ENCODE measurements at places on chromosomes 1 and 21.

- DNase-seq, result no peak
Measured at GRCh38 chr1:155254714-155255242, 505 bp downstream of the ENTREP3 start.

- DNase-seq, result no peak
Measured at GRCh38 chr1:70485624-70486023, 74.6 kb downstream of the CTH start.

GRCh38 chr1:63428815-63429214 lies 61.4 kb downstream of the ALG6 start:
- DNase-seq, result no peak

DNA sequence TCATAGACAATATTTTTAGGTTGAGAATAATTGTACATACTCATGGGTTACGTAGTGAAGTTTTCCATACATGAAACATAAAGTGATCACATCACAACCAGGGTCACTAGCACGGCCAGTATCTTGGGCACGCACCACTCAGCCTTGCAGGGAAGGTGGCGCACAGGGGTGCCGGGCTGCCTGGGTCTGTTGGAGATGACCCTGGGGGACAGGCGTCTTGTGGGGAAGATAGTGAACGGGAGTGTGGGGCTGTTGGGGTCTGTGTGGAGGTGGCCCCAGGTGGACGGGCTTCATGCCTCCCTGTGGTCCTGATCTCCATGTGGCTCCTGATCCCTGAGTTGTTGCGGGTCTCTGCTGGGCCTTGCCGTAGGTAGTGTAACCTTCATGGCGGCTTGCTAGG lies 38.3 kb upstream of the PRSS38 start:
- no peak for DNase-seq

GRCh38 chr1:57112148-57112547 lies 146.3 kb upstream of the C8B start:
- no peak for DNase-seq

DNA sequence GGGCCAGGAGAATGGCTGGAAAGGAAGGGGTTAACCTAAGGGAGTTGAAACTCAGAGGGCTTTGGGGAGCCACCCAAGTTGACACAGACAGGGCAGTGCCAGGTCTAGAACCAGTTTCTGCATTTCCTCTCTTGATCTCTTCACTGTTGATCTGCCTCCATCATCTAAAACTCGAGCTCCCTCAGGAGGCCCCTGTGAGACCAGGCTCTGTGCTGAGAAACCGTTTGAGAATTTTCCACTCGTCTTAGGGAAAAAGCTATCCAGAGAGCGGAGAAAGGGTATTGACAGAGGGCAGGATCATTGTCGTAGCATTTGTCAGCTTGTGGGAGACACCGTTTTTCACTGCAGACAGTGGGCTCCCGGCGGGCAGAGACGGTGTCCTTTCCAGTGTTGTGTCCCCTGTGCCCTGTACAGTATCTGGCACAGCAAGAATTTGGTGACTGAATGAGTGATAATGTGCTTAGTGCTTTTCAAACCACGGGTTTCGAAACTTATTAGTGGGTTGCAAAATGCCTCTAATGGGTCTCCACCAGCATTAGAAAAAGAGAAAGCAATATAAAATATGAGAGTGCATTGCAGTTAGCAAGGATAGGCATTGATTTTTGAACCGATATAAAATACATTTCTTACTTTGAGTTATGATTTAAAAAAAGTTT lies 31.1 kb downstream of the PROK1 start:
- no peak for DNase-seq

DNA sequence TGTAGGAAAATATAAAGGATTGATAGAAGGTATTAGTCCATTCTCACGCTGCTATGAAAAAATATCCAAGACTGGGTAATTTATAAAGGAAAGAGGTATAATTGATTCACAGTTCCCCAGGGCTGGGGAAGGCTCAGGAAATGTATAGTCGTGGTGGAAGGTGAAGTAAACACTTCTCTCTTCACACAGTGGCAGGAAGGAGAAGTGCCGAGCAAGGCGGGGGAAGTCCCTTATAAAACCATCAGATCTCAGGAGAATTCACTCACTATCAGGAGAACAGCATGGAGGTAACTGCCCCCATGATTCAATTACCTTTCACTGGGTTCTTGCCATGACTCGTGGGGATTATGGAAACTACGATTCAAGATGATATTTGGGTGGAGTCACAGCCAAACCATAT lies 1806.0 kb downstream of the MRPL39 start:
- no peak for DNase-seq

DNA sequence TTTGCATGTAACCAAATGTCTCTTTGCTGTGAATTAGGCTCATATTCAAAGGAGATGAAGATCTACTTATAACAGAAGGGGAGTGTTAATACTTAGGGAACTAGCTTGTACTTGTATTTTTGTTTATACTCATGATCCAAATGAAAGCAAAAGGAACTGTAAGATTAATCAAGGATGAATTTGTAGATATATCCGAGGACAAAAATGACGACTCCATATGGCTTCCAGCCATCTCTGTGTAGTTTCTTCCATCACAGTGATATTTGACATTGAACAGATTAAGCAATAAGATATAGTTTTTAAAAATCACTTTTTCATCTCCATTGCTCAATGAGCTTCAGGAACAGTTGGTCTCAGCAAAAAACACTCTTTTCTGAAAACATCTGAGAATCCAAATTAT lies 257.4 kb upstream of the CAMK1G start:
- no peak for DNase-seq

DNA sequence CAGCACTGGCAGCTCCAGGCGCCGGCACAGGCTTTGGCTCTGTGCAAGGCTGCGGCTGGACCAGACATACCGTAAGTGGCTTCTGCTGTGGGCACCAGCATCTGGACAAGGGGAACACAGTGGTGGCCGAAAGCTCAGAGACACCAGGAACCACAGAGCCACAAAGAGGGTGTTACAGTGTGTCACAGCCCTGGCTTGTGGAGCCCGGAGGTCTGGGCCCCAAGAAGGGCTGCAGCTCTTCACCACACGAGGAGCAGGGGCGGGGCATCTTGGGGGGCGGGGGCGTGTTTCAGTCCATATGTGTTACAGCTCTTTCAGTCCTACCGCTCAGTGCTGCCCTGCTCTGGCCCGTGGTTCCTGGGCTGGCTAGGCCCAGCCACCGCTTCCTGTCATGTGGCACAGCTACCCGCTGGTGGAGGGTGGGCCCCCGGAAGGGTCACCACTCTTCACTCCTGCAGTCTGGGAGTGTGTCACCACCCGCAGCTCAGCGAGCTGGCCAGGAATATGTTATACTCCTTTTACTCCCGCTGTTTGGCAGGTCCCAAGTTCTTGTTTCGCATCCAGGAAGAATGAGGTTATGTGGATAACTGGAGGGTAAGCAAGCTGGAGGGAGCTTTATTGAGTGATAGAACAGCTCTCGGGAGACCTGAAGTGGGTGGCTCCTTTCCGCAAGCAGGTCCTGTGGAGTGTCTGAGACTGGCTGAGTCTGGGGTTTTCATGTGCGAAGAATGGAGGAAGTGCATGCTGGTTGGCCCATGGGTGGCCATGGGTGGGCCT lies 3.3 kb upstream of the LSM10 start:
- no peak for DNase-seq

DNA sequence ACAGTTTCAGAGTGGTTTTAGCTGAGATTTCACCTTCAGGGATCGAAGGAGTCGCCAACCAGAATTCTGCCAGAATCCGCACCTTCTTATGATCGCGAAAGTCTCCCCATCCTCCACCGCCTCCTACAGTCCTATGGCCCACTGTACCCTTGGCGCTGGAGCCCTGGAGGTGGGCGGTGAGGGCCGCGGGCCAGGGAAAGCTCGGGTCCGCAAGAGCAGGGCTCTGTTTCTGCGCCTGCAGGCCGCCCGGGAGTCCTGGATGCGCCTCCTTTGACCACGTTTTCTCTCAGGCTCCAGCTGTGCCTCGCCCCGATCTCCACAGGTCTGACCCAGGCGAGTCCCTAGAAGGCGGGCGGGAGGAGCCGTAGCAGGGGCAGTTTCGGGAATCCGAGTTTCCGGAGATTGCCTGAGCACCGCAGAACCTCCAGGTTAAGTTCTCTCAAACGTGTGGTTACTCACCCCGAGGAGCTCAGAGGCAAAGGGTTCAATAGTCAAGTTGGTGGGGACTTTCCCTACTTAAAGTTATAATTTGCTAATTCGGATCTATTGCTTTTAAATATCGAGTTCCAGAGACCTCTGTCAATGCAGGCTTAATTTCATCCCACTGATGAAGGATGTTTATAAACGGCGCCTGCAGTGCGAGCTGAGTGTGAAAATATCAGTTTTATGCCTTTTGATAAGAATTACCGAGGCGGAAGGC lies 3.2 kb upstream of the LHX8 start:
- no peak for DNase-seq

- DNase-seq, result no peak
Measured at GRCh38 chr1:92326681-92327080, 27.8 kb downstream of the RPAP2 start.

DNA sequence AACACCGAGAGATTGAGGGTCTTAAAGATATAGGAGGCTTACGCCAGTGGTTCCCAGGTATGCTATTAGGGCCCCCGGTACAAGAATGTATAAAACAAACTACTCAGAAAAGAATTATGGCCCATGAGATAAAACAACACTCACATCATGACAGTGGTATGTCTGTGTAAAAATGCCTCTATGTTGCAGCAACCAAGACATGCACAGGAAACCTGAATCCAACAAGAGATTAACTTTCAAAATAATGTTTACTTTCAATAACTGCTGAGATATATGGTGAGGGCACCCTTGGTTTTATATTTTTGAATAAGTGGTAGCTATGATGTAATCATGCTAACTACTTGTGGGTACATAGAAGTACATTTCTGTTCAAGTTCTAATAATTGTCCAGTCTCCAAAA lies 74.9 kb downstream of the PUM1 start:
- DNase-seq, result no peak

GRCh38 chr1:9715536-9716226 lies 64.2 kb downstream of the PIK3CD start:
- DNase-seq, result no peak

DNA sequence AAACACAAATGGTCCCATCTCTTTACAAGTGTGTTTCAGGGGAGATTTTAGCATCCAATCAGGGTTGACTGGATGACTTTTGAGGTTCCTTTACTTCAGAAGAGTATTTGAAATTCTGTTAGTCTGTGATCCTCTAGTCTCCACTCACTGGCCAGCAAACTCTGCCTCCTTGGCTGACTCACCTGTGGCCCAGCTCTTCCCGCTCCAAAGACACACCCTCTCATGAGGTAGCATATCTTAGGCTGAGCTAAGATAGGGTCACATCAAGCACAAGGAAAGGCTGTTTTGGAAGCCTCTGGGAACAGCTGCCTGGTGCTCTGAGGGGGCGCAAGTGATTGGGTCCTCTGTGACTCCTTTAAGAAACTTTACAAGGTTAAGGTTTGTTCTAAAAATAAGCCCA lies 102.3 kb upstream of the FGGY start:
- no peak for DNase-seq

DNA sequence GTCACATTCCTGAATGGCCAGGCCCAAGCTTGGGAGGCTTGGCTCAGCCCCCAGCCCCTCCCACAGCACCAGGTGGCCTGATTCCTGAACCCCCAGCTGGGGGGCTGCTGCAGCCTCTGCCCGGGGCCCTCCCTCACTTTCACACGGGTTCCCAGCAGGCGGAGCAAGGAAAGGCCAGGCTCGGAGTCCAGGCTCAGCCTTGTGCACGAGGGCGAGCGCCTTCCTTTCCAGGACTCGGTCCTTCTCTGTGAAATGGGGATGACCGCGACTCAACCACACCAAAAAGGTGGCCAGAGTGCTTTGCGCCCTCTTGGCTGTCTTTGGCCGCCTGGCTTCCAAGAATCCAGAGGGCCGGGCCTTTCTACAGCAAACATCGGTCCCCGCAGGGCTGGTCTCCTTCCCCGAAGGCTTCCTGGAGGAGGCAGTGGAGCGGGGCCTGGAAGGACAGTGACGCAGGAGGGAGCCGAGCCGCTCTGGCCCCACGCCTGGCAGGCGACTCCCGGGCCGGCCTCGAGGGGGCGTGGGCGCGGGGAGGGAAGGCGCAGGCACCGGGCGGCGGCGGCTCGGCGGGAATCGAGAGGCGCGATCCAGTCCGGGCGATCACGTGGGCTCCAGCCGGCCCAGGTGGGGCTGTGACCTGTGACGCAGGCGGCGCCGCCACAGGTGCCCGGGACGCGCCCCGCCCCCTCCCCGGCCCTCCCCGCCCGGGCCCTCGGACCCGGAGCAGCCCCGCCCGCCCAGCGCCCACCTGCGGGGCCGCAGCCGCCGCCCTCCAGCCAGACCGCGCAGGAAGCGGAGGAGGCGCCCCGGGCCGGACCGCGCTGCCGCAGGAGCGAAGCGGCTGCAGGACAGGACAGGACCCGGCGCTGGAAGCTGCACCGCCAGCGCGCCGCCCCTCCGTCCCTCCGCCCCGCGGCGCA lies at the start of gene ARHGEF16:
Gene ARHGEF16 (plus strand): TSS at position 775 of the 920 bp plus-strand sequence. CDS start 8,420 bp downstream, outside the sequence.
- DNase-seq, result peak; percentile 33

DNA sequence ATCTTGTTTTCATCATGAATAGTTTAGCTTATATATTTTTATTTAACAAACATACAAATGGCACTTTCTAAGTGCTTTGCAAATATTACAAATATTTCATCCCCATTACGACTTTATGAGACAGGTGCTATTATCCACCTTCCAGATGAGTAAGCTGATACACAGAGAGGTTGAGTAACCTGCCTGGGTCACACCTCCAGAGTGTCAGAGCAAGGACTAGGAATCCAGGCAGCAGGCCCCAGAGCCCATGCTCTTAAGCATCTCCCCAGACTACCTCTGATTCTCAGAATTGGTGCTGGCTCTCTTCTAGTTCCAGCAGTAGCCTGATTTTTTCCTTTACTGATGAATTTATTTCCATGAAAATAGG lies 40.0 kb downstream of the EPHB2 start:
- no peak for DNase-seq

GRCh38 chr1:170768929-170769328 lies 105.0 kb downstream of the PRRX1 start:
- no peak for DNase-seq

- DNase-seq, result no peak
Measured at GRCh38 chr1:189752461-189752995, 725.1 kb downstream of the BRINP3 start.

GRCh38 chr1:164006621-164007020 lies 552.4 kb upstream of the PBX1 start:
- DNase-seq, result no peak

- no peak for DNase-seq
Measured at GRCh38 chr1:1230656-1231399, 973 bp downstream of the SDF4 start.

DNA sequence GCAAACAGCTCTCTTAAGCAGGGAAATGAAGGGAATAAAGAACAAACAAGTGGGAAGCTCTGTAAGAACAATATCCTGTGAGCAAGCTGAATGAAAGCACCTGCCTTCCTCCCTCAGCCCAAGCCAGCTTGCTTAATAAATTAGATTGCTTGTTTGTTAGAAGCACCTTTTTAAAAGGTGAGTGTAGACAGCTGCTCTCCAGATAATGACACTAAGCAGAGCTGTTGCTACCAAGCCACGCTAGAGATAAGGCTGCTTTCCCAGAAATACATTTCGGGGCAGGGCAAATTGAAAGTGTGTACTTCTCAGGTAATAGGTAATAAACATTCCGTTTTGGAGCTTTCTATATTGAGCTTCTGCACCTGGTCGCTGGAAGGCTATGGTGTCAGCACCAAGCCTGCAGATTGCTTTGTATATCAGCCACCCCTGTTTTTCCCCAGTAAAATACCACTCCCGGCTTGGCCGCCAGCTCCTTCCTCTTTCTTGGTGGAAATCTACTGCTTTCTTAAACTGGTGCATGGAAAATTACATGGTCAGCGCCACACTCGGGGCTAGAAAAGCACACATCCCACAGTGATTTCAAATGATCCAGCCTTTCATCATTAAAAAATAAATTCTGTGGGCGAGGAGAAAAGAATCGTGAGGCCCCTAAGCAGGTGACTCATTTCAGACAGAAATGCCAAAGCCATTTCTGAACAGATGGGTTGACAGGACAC lies 151.3 kb downstream of the ETS2 start:
- no peak for DNase-seq
